ENCODE measurements at places on chromosomes 13 and 19. TPM values are rescaled to one million over a fixed set of nuclear protein-coding genes. Genes with fewer than 3 reads are reported as not detected.
A peak's percentile ranks its signal among the peaks of the same experiment; 100 is the strongest.

- DNase-seq, result no peak
These were observed 1189.6 kb downstream of the PCDH9 start for GRCh38 chr13:66040506-66040905.

GRCh38 chr19:56969156-56969555, 128.6 kb upstream of the PEG3 start:
- no peak for DNase-seq

DNA sequence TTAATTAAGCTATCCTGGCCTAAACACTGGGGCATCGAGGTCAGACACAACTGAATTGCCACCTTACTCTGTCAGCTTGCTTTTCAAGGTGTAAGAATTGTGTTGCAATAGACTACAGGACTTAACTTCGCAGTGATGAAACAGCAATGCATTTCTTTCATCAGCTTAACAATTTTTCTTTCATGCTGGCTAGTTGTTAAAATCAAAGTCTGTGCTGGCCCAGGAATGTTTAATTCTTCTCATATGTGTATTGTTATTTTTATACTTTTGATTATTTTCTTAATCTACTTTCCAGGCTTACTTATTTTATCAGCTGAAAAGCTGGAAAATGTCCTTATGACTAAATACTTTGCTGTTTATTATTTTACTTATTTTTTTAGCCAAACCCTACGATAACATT, 79.7 kb downstream of the EFNB2 start:
- no peak for DNase-seq

DNA sequence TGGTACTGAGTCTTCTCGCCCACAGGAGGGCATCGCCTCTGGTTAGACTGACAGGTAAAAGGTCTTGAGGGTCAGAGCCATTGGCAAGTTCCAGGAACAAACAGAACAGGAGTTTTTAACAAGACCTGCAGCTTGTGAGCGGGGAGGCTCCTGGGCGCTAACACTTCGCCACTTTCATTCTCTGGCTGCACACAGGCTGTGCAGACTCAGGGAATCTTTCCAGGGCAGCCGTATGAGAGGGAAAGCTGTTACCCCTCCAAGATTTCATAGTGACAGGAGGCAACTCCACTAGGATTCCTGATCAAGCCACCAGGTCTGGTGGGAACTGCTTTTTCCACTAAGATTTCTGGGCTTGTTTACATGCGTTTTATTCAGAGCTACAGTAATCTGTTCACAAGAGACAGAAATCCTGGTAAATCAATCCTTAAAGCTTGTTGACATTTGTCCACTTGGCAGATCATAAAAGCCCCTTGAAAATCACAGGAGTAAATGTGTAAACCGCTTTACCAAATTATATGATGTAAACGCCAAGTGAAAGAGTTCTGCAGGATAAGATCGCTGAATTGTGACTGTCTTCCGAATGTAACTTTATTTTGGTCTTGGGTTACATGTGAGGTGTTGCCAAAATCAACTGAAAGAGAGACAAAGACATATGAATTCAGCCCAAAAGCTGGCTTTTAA, 190.6 kb downstream of the MZT1 start:
- DNase-seq, result peak; percentile 93

- DNase-seq, result peak; percentile 59
These were observed 51.5 kb upstream of the GTF3A start for GRCh38 chr13:27372896-27373295.

Gene DNAAF3
- 0.64 TPM for polyA plus RNA-seq

Measured in brain (organoid and tissue), 16 donors.